ENCODE measurements at places on chromosomes 4 and X. TPM values are rescaled to one million over a fixed set of nuclear protein-coding genes. Genes with fewer than 3 reads are reported as not detected.

The GAGE2A gene
- 588 TPM for total RNA-seq

The FAM184B gene
- not detected for total RNA-seq

The GBA3 gene
- 0.75 TPM for total RNA-seq

The LNX1 gene
- total RNA-seq = 2.5 TPM

The RAB9B gene
- total RNA-seq = not detected

GRCh38 chr4:19531906-19532848, 719.5 kb upstream of the SLIT2 start:
- no peaks in the 10 kb centered on the region for H3K27me3 ChIP-seq
- no peak overlapping the region for H3K27ac ChIP-seq
- no peak for DNase-seq
- H3K36me3 ChIP-seq = no peaks in the 10 kb centered on the region

DNA sequence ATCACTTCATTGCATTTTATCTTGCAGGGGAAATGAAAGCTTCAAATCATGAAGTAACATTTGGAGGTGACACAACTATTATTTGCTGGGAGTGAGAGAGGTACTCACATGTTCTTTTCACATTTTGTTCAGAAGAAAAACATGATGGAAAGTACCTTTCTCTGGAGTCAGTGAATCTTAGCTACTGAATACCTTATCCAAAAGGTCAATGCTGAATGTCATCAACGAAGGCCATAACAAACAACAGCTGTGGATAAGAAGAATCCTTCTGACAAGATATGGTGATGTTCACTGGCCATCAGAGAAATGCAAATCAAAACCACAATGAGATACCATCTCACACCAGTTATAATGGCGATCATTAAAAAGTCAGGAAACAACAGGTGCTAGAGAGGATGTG, 36.5 kb upstream of the NUDT10 start:
- H3K27ac ChIP-seq = no peak overlapping the region
- no peaks in the 10 kb centered on the region for H3K27me3 ChIP-seq

- H3K36me3 ChIP-seq = no peaks in the 10 kb centered on the region
- H3K4me1 ChIP-seq = no peaks in the 10 kb centered on the region
- H3K27me3 ChIP-seq = no peaks in the 10 kb centered on the region
- no peak overlapping the region for H3K4me3 ChIP-seq
- no peak for DNase-seq
- no peak overlapping the region for H3K27ac ChIP-seq
These were observed 46.3 kb upstream of the LONRF3 start for GRCh38 chrX:118928151-118928550.

DNA sequence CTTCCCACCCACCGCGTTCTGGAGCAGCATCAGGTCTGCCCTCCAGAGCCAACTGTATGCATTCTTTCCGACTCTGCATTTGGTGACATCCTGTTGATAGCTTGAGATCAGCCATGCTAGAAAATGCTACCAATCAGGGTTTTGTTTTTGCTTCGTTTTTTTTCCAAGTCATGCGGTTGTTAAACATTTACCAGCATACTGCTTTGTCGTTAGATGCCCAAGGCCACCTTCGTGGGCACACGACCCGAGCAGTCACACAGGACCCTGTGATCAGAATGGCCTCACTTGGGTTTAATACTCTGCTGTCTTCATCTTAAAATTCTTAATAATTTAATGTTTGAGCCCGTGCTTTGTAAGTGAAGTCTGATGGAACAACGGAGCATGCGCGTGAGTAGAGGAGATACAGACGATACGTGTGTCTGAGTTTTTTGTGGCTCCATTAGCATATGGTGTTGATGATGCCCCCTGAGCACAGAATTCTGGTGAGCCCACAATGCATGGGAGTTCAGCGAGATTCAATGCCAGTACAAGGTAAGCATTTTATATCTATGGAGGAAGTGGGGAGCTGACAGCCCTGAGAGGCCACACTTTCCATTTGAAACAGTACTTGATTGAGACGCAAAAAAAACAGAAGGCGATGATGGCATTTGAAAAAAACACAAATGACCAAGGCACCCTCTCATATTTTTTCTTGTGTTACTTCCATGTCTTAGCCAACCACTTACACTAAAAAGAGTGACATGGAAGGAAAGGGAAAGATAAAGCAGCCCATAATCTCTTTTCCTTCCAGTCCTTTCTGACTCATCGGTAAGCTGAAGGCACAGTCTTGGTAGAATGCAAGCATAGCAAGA, 323.6 kb downstream of the BCOR start:
- H3K27ac ChIP-seq = peak overlapping the region; percentile 28
- no peak overlapping the region for H3K4me3 ChIP-seq
- H3K4me1 ChIP-seq = peaks cover 18% of the 10 kb centered on the region
- H3K36me3 ChIP-seq = no peaks in the 10 kb centered on the region

DNA sequence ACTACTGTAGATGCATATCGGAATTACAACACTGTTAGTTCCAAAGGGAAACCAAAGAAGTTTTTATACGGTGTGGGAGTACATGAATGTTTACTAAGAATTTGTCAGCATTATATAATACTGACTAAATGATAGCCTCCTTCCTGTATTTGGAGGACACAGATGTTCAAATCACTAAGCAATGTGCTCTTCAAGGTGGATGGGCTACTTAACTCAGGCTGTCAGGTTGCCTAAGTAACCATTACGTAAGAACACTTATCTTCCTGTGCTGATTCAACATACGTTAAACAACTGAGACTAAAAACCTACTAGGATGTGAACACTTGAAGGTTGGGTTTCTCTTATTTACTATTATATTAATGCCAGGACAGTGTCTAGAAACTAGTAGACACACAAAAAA, 81.9 kb upstream of the HPGD start:
- no peak overlapping the region for H3K27ac ChIP-seq
- H3K27me3 ChIP-seq = no peaks in the 10 kb centered on the region
- no peak overlapping the region for H3K4me3 ChIP-seq
